Hepatic stellate cell (primary cell): ENCODE measurements at places on chromosomes 1 and 21.

DNA sequence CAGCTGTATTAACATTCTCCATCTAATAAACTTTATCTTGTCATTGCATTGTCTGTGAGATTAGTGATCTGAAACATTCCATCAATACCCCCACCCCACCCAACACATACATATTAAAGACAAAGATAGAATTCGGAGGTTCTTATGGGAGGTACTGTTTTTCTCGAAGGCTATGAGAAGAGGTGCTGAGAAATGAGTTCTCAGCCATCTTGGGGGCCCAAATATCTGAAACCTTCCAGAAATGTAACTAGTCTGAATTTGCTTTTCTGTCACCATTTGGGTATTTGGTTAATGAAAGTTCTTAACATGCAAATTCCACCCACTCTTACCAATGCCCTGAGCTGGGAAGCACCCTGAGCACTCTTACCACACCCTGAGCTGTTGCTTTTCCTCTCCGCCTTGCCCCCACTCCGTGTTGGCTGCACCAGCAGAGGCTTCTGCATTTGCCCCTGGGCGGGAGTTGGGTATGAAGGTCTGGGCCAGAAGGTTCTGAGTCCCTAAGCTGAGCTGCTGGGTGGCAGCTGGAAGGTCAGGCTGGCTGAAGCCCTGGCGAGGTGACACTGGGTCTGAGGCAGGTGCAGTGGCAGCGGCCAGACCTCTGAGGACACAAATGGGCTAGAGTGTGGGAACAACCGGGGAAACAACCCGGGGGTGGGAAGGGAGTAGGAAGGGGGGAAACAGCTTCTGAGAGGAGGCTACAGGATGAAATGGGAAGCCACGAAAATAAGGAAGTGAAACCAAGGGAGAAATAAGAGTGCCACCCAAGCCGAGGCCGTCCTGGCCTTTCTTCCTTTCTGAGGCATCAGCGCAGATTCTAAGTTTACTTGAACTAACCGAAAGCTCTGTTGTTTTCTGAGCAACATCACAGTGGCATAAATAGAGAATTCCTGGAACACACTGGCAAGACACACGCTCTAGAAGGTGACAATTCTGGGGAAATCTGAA is 26.3 kb upstream of the IER5 start:
- no peak for DNase-seq

- no peak for DNase-seq
These were observed 1.8 kb downstream of the NCDN start for GRCh38 chr1:35559317-35559944.

DNA sequence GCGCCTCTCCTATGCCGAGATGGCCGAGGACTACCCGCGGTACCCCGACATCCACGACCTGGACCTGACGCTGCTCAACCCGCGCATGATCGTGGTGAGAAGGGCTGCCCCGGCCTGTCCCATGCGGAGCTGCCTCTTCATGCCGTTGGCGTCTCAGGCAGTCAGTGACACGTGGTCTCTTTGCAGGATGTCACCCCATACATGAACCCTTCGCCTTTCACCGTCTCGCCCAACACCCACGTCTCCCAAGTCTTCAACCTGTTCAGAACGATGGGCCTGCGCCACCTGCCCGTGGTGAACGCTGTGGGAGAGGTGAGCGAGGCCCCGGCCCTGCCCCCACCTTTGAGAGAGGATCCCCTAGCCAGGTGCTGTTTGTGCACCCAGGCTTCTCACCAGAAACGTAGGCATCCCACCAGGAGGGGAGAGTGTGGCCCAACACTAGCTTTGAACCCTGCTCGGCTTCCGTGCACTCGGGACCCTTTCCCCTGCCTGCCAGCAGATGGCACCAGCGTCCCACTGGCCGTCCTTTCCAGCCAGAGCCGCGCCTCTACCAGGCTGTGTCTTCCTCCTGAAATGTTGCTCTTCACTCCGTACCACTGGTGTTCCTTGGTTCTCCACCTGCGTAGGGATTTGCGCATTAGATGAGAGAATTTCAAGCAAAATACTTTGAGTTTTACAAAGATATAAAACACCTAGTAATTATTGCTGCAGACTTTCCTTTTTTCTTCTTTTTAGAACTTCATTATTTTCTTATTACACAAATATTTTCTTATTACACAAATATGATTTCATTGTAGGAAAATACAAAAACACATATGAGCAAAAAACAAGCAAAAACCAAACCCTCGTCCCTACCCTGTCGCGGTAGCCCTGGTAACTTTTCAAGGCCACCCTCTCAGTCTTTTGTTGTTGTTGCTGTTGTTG is 9.0 kb downstream of the NPPA start:
- DNase-seq: peak; percentile 93

DNA sequence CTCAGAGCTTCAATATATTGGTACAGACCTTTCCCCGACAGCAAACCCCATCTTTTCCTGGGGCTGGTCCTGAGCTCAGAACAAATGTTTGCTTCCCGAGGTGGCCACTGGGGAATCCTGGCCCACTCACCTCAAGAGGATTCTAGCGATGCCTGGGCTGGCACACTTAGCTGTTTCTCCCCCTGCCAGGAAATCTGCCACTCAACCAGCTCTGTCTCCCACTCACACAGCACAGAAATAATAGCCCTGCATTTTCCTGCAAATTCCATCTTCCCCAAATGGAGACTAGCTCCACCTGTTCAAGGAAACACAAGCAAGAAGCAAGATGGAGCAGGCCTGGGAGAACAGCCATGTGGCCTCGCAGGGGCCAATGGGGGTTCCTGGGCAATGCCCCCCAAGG is 21.1 kb downstream of the KCNN3 start:
- DNase-seq: no peak

- DNase-seq: no peak
These were observed 85.3 kb downstream of the DISP3 start for GRCh38 chr1:11564237-11564636.

- DNase-seq: no peak
These were observed at the start of gene GCSAML for GRCh38 chr1:247548769-247549182. GCSAML (plus strand) TSS chr1:247549134; CDS start chr1:247549192, 58 bp downstream.

DNA sequence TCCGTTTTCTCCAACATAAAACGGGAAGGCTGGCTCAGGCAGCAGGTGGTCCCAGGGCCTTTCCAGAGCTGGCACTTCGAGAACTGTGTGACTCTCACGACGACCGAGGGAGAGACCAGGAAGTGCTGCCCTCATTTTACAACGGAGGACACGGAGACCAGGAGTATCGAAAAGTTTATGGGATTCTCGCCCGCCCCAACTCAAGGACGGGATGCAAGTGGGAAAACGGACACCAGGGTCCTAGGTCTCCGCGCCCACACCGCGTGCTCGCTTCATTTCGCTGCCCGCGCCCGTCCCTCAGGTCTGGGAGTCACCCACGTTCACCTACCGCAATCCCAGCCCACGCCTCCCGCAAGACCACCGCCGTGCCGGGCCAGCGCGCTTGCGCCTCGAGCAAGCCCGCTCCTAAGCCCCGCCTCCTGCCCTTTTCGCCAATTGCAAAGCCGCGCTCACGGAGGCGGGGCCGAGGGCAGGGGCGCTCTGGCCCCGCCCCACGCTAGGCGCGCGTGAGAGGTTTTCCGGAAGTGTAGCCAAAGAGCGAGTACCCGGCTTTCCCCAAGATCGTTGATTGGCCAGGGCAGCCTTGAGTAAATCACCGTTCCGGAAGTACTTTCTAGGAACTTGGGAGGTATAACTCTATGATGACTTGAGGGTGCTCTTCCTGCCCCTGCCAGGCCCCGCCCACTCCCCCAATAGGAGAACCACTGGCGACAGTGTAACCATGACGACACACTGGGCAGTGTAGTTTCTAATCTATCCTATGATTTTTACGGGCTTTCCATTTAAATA is at the start of gene PARS2:
Gene PARS2 (minus strand): TSS at position 391 of the 789 bp plus-strand sequence. CDS start 5,362 bp downstream, outside the sequence.
- DNase-seq: peak; percentile 99

DNA sequence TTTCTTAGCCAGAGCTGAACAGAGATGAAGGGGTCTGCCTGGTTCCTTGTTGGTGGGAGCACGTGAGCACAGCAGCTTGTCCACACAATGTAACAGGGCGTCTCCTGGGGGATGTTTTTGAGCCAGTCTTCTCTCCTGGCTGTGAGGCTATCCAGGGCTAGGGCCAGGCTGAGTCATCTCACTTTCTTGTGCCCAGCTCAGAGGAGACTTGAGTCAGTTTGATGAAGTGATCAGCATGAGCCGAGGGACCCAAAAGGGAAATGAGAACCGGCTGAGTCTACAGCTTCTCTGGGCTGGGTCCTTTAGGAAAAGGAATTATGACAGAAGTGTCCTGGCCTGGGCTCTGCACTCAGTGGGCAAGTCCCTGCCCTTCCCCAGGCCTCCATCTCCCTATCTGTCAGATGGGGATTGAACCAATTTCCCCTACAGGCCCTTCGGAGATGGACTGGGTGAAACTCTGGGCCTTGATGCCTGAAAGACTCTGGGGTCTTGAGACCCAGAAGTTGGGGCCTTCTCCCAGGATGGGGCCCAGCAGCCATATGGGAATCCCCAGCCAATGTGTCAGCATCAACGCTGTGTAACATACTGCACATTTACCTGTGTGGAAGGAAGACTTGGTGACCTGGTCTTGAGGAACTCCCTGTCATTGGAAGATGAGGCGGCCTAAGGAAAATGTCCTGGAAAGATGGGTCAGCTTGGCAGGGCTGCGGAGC is 36.6 kb downstream of the DMRTB1 start:
- DNase-seq: no peak

GRCh38 chr21:32806810-32807386 is 35.3 kb upstream of the PAXBP1 start:
- DNase-seq: no peak
